Fibroblast of gingiva (primary cell): ENCODE measurements at places on chromosomes 5 and 9.
A peak's percentile ranks its signal among the peaks of the same experiment; 100 is the strongest.

DNA sequence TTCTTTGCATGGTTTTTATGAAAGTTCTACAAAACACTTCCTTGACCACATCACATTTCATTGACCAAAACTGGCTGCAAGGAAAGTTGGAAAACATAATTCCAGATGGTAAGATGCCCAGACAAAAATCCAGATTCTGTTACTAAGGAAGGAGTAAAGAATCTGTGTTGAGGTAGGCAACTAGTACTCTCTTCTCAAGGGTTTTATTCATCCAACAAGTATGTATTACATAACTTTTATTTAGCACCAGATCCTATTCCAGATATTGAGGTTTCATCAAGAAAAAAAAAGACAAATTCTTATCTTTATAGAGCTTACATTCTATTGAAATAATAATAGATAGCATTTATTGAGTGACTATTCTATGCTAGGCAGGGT lies 43.2 kb upstream of the UGCG start:
- DNase-seq, result no peak

GRCh38 chr9:104896131-104896530 lies 31.8 kb downstream of the ABCA1 start:
- no peak for DNase-seq

DNA sequence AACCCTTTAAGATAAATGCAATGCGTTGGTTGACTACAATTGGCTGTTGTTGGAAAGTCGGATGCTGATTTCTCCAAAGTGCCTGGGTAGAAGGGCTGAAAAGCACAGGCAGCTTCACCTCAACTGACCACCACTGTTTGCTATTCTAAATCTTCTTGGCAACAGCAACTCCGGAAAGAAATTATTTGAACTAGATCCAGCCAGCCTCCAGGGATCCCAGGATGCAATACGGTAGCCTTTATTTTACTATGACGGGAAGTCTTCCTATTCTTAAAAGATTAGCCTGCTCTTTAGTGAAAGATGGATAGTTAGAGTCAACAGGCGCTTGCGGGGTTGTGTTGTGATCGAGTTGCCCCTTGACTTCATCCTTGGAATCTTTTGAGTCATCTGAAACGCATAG lies 78.6 kb upstream of the KLF9 start:
- DNase-seq, result no peak

- DNase-seq, result no peak
Observed at GRCh38 chr5:161547406-161547737, 847 bp upstream of the GABRB2 start.

DNA sequence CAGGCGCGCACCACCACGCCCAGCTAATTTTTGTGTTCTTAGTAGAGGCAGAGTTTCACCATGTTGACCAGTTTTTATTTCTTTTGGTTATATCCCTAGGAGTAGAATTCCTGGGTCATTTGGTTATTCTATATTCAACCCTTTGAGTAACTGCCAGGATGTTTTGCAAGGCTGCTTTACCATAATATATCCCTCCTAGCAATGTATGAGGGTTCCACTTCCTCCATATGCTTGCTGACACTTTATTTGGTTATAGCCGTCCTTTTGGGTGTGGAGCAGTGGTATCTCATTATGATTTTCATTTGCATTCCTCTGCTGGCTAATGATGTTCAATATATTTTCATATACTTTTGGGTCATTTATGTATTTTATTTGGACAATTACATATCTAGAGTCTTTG lies 81.2 kb downstream of the RAB24 start:
- no peak for DNase-seq

DNA sequence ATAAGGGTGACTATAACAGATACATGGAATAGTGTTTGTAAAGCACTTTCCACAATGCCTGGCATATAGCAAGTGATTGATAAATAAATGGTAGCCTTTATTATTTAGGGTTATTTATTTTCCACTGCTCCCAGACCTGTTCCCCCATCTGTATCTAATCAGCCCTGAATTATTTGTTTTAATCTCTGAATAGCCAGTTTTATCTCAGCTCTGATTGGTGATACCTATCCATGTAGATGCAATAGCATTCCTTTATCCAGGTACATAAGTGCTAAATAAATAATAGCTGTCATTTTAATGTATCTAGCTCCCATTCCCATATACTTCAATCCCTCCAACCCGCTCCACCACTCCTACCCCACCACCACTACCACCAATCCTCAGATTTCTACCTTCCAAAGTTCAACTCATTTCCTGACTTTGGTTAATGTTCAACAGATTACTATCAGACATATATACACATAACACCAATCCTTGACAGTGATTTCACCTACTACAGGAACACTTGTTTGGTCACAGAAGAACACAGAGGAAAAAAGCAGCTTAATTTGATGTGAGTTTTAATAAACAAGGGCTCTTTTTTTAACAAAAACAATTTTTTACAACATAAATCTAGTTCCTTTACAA lies 14.0 kb downstream of the PRKAA1 start:
- DNase-seq, result no peak

GRCh38 chr9:101566904-101567724 lies 27.7 kb downstream of the PPP3R2 start:
- peak; percentile 13 for DNase-seq

GRCh38 chr5:149299451-149300054 lies 27.9 kb downstream of the AFAP1L1 start:
- no peak for DNase-seq
